Adrenal gland (tissue), 19 donors: ENCODE measurements at places on chromosomes 11 and 22.
A peak's percentile ranks its signal among the peaks of the same experiment; 100 is the strongest.

DNA sequence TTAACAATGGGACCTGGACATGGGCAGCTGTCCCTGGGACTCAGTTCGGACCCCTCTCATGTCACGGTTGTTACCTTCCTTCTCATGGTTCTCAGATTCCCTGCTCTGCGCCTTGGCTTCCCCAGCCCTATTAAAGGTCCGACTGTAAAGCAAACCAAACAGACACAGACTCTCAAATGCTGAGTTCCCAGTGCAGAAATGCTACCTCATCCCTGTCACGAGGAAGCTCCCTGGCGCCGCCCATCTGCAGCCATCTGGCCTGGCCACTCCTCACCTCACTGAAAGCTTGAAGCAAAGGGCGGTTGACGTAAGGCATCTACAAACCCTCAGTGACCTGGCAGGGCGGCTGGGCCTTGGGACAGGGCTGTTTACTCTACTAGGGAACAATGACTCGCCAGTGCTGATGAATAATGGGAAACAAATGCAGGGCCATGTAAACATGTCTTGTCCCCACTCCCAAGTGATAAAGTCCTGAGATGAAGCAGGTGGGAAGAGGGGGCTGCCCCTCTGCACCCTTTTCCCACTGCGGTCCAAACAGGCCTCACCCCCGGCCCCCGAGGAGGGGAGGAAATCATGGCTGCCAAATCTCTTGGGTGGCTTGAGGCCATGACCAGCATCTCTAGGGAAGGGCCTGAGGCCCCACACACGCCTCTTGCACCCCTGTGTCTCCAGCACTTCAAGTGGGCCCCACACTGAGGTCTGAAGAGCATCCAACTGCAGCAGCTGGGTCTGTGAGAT lies 49.3 kb downstream of the SCUBE1 start:
- DNase-seq, result peak; percentile 96

GRCh38 chr22:47301820-47302475 lies 539.5 kb downstream of the TBC1D22A start:
- no peak for DNase-seq

GRCh38 chr22:21587803-21588611 lies 20.5 kb downstream of the UBE2L3 start:
- DNase-seq, result no peak

DNA sequence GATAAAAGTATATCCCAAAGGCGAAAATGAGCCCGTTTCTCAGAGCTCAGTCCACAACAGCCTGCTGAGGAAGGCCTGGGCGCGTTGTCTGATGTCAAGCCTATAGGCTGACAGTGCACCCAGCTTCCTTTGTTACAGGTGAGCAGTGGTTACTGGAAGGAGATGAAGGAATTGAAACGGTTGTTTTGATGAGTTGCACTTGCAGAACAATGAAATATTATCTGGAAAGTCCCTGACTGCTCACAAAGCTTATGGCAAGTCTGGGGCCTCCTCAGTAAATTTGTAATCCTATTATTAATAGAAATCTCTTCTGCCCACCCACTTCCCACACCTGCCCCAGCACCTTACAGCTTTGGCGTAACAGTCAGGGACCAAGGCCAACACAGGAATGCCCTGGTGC lies 77.8 kb downstream of the C11orf91 start:
- no peak for DNase-seq

DNA sequence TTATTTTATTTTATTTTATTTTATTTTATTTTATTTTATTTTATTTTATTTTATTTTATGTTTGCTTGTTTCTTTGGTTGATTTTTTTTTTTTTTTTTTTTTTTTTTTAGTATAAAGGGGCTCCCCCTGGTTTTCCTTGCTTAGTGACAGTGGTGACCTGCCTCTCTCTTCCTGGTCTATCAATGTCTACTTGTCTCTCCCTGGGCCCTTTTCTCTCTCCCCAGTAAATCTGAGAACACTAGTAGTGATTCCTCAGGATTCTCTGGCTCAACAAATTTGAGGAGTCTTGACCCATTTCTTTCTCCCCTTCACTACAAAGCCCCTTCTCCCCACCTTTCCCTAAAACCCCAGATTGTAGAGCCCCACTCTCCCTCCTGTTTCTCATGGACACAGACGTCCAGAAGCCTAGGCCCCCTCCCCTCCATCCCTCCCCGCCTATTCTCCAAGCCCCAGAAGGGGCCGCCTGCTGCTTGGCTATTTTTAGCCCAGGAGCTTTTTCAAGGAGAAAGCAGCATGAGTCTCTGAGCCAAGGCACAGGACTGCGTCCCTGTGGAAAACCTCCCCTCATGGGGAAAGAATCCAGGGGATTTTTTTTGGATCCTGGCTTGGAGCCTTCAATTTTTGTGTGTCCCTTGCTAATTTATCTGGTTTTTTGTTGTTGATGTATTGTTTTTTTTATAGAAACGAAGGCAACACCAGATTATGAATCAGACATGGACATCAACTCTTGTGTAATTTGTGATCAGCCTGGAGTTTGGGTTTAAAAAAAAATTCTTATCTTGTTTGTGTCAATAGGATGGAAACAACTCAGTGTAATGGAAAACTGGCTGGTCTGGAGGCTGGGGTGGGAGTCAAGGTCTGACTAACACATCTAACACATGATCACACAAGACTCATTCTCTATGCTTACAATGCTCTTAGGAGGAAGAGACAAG lies 17.5 kb upstream of the ACCSL start:
- peak; percentile 78 for DNase-seq

DNA sequence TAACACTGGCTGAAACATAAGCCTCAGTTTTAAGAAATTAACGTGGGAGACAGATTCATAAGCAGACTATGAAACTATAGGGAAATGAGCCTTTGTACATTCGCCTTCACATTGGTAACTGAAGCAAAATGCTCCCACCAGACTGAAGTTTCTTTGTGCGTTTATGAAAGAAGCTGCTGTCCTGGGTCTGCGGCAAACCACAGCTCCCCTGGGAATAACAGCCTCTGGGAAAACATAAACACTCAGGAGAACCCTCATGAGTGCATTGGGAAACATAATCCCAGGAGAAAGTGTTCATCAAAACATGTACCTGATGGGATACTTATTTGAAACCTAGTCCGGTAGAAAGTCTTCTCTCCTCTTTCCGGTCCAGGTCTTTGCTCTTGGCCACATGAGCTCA lies 193.1 kb upstream of the LARGE1 start:
- no peak for DNase-seq

DNA sequence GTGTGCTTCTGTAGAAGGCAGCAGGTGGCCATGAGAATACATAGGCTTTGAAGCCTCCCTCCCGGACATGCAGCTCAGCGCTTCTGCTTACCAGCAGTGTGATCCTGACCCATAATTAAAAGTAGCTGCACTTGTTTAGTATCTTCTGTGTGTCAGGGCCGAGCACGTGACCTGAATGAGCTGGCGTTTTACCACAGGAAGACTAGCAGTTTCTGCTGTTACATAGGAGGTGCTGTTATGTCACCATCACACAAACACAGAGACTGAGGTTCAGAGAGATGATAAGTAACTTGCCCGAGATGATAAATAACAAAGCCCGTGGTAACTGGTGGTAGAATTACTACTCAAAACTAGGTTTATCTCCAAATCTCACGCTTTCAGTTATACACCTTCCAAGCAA lies 329.5 kb downstream of the OPCML start:
- DNase-seq, result no peak

GRCh38 chr11:72700146-72700545 lies 25.9 kb upstream of the PDE2A start:
- DNase-seq, result peak; percentile 76

- no peak for DNase-seq
These were observed 27.6 kb upstream of the TTC12 start for GRCh38 chr11:113286509-113287497.

DNA sequence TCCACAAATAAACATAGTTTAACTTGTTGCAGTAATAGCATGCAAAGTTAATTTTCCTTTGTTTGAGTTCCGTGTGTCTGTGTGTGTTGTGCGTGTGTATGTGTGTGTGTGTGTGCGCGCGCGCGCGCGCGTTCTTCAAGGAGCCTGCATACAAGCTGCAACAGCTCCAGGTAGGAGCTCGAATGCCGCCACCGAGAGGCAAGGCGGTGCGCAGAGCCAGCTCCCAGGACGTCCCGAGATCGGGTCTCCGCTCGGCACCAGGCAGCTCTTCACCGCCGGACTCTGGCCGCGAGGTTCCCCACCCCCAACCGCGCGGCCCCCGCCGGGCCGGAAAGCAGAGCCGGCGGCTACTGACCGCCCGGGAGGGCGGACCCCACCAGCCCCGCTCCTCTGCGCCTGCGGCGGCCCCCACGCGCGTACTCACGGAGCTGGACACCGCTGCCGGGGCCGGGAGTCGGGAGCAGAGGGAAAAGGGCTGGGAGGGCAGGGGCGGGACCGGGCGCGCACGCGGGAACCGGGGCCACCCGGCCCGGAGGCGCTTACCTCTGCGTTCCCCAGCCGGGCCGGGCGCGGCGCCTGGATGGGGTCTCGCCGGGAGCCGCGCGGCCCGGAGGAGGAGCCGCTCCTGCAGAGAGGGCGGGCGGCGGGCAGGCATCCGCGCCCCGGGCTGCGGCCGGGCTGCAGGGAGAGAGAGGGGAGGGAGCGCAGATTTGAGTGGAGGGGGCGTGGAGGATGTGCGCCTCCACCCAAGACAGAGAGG lies 40.4 kb upstream of the AKIP1 start:
- DNase-seq, result peak; percentile 67

- DNase-seq, result no peak
These were observed 6.3 kb downstream of the HTATIP2 start for GRCh38 chr11:20369826-20370225.

- no peak for DNase-seq
These were observed 971.4 kb downstream of the BRD1 start for GRCh38 chr22:48856308-48856615.
